ENCODE measurements at places on chromosomes 7 and 10.

DNA sequence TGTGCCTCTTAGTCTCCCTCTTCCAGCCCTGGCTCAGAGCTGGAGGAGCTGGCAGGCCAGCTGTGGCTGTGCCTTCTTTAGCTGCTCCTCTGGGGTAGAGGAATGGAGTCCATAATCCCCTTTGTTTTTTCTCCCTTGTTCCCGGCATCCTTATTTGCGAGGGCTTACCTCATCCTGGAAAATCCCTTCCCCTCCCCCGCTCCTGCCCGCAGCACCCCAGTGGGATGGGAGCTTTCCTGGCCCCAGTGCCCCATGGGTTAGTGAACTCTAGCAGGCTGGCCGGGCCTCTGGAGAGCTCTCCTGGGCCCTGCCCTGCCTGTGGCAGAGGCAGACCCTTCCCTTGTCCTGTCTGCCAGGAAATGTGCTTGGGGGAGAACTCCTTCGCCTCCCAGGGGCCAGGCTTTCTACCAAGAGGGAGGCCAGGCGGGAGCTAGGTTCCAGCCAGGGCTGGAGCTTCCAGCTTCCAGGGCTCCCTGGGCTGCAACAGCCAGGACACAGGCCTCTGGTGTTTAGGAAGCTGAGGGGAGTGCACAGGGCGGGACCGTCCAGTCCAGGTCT lies 16.5 kb upstream of the TRIM8 start:
- DNase-seq: no peak

DNA sequence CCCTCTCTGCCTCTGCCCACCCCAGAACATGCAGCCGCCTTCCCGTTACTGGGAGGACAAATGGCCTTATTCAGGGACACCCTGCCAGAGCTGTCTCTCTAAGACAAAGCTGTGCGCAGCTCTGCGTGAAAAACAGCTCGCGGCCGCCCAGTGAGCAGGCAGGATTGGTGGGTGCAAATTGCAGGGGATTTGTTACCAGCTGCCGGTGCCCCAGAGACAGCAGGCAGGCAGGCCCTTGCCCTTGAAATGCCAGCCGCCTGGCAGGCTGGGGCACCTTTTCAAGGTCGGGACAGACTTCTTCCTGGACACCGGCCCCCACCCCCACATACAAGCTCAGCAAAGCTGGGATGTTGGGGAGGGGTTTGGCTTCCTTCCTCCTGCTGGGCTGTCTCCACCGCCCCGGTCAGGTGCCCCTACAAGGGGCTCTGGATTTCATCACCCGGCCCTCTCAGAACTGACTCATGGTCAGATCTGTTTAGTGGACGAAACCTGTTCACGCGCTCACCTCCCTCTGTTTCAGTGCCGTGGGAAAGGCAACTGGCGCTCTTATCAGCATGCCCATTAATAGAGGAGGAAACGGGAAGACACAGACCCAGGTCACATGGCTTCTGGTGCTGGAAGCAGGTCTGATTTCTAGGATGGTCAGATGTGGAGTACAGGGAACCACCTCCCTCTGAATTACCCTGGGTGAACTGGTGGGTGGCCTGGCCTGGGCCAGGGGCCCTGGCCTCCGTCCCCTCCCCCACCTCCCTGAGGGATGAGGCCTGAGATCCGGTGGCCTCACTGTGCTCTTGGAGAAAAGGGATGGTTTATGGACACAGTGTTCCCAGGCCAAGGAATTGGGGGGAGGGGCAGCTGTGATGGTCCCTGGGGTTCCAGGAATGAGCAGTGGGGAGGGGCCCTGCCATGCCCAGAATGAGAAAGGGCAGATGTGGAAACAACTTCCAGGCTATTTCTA lies 123.9 kb upstream of the PPIF start:
- DNase-seq: no peak

GRCh38 chr10:125135771-125136035 lies 24.7 kb downstream of the CTBP2 start:
- DNase-seq: no peak

DNA sequence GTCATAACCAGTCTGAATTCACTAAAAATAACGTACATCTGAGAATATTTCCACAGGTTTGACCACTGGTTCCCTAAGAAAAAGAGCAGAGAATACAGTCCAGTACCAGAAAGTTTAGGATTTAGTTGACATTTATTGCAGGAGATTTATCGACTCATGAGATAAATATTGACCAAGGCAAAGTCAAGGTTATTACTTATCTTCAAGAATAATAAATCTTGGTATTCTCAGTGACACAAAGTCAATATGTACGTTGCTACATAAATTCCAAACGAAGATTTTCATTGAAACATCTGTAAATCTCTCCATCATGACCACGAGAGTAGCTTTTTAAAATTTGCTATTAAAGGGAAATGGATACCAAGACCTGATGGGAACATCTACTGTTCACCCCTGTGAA lies 39.4 kb upstream of the GRB10 start:
- DNase-seq: no peak

DNA sequence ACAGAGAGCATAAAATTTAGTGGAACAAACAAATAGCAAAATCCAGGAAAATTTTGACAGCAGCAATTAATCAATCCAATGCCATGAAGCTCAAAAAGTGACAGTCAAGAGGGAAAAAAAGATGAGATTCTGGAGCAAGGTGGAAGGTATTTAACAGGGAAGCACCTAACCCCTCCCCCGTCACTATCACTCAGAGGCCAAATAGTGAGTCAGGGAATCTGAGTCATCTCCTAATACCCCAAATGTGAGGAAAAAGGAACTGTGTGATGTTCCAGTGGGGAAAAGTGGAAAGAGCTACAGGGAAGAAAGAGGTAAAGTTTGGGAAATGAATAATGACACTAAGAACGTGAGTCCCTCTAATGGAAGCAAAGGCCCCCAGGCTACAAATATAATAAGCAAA lies 113.2 kb upstream of the PHF14 start:
- DNase-seq: no peak

- DNase-seq: no peak
Measured at GRCh38 chr10:76333796-76334195, 902.4 kb downstream of the LRMDA start.

All from activated CD8-positive, alpha-beta memory T cell treated with anti-CD3 and anti-CD28 coated beads for 1 hour (primary cell).